Activated CD4-positive, alpha-beta T cell treated with anti-CD3 and anti-CD28 coated beads for 1 hour (primary cell): ENCODE measurements at places on chromosomes 2 and 18.

DNA sequence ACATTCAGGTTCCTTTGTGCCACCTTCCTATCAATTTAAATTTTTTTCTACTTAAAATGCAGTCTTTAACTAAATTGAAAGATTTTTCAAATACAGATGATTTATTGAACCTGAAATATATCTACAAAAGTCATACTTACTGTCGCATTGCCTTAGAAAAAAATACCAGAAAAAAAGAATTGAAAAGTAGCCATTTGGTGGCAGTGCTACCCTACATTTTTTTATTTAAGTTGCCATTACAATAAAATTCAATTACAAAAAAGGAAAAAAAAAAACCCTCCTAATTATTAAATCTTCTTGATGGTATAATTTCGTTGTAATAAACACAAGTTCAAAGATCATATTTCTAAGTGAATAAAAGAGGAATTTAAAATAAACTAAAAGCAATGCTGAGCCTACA lies 43.4 kb downstream of the DSC3 start:
- DNase-seq: no peak

- DNase-seq: no peak
Measured at GRCh38 chr18:32262092-32262491, 72.3 kb downstream of the MEP1B start.

- DNase-seq: no peak
Measured at GRCh38 chr2:240252191-240252871, 111.9 kb upstream of the OTOS start.

DNA sequence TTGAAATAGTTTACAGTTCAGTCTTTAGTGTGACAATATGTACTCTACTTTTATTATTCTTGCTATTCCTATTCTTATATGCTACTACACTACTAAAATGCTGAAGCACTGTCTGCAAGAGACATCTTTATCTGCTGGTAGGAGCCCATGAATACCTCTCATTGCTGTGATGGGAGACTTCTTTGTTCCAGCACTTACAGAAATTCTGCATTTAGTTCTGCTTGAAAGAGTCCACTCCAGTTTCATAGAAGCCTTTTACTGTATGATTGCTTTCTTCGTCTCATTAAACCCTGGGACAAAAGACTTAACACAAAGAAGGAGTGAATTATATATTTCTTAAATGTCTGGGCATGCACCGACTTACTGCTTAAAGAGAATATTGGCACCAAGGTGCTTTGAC lies 272.7 kb downstream of the CD226 start:
- no peak for DNase-seq

DNA sequence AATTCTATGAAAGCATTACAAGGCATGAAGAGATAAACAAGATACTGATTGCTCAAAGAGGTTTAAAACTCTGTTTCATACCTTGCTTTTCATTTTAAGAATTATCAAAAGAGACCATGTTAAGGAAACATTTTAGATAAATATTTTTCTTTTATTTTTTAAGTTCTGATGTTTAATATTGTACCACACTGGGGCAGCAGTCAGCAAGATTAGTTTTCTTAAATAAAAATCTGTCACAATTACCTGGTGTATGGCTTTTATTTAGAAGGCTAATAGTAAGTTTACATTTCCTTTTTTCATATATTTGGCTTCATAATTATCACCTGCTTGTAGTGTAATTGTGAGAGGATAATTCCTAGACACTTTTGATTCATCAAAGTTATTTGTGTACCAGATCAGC lies 46.4 kb downstream of the ZNF804A start:
- no peak for DNase-seq

- no peak for DNase-seq
Measured at GRCh38 chr2:165114346-165114939, 89.4 kb downstream of the SCN3A start.

GRCh38 chr2:151733771-151734672 lies at the start of gene NEB:
Gene NEB (minus strand): TSS chr2:151734476. CDS start chr2:151733156, 1,320 bp downstream.
- DNase-seq: no peak

DNA sequence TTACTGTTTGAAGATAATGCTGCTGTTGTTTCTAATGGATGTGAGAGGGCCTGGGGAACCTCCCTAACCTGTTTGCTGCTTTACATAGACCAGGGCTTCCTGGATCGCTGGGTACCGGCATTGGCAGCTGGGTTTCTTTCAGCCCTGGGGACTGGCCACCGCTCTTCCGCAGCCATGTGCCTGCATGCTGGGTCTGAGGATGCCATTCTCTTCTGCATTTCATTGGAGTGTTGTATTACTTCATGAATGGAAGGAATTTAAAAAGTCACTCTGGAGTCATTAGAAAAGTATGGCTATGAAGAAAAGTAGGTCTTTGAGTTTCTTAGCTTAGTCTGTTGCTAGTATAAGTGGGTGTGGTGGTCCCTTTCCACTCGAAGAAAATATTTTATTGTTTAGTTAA lies 107.3 kb upstream of the MGAT5 start:
- DNase-seq: no peak

DNA sequence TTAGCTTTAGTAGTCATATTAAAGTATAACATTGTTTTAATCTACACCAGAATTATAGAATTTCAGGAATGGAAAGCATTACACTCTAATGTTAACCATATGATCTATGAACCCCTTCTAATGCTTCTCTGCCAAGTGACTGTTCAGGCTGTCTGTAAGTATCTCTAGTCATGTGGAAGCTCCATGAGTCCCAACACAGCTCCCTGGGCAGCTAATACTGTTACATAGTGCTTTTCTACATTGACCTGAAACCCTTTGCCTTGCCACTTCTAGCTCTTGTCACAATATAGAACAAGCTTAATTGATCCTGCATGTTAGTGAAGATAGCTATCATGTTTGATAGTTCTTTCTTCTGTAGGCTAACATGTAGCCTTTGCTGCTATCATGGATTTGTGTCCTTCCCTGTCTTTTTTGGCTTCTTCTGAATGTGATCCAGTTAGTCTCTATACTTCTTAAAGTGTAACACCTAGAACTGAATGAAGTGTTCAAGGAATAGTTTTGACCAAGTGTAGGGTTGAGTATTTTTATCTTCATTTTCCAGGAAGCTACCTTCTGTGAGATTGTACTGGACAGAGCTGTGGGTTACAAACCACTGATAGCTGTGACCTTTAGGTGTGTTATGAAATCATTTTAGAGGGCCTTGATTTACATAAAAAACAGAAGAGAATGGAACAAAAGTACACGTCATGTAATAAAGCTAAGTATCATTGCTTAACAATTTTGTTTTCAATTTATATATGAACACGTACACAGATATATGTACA lies 23.7 kb downstream of the BABAM2 start:
- DNase-seq: no peak

GRCh38 chr2:102451968-102452367 lies 21.1 kb upstream of the SLC9A4 start:
- no peak for DNase-seq

- DNase-seq: no peak
Measured at GRCh38 chr2:156455361-156455975, 19.3 kb downstream of the GPD2 start.

DNA sequence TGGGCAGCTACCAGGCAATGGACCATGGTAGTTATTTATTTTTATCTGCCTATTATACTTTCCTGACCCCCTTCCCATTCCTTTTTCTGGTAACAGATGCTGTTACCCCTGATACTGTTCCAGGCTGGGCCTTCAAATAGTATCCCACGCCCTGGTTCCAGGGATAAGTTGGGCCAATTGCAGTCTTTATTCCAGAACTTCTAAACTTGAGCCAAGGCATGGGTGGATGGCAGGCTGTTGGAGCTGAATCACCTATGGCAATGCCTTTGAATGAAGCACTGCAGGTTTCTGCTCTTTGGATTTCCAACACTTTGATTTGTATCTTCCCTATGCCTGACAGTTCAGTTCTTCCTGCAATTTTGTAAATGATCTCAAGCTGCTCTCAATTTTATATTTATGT lies 99.2 kb upstream of the LHCGR start:
- no peak for DNase-seq

- DNase-seq: no peak
Measured at GRCh38 chr2:209138079-209138478, 285.8 kb upstream of the MAP2 start.

GRCh38 chr2:208407667-208408066 lies 1.1 kb downstream of the PTH2R start:
- DNase-seq: no peak

DNA sequence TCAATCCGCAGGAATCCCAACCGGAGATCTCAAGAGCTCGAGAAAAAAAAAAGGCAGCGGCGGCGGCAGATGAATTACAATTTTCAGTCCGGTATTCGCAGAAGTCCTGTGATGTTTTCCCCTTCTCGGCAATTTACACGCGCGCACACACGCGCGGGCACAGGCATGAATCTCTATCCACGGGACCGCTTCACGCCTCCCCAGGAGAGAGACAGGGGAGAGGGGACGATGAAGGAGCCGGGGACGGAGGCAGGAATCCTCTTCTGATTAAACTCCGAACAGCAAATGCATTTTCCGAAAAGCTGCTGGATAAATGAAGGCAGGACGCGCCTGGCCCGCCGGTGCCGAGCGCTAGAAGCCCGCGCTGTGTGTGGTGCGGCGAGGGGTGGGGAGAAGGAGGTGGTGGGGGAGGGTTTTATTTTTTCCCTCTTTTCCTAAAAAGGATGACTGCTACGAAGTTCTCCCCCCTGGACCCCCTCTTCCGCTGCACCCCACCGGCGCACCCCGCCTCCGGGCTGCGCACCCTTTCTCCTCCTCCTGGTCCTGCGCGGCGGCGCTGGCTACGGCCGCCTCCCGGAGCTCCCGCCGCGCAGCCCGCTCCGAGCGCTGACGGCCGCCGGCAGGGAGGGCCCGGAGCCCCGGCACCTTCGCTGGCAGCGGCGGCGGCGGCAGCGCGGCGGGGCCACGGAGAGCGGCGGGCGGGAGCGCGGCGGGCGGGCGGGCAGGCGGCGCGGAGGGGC lies at the start of gene BCL2:
Gene BCL2, minus strand, starts transcription at position 387 of the 740 bp plus-strand sequence.
- DNase-seq: no peak

DNA sequence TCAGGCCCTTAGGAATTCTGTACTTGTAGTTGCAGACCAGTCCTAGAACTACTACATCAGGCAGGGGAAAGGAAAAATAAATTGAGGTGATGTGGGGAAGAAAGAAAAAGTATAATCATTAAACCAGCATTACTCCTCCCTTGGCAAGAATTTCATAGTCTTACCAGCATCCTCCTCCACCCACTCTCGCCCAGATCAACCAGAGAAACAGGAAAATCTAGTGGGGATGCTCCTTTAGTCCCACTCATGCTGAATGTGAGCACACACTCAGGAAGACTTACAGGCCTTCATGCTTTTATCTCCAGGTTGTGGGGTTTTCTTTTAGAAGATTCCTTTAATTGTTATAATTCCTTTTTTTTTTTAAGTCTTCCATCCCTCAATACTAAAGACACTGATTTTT lies 129.3 kb upstream of the CCDC150 start:
- DNase-seq: no peak

DNA sequence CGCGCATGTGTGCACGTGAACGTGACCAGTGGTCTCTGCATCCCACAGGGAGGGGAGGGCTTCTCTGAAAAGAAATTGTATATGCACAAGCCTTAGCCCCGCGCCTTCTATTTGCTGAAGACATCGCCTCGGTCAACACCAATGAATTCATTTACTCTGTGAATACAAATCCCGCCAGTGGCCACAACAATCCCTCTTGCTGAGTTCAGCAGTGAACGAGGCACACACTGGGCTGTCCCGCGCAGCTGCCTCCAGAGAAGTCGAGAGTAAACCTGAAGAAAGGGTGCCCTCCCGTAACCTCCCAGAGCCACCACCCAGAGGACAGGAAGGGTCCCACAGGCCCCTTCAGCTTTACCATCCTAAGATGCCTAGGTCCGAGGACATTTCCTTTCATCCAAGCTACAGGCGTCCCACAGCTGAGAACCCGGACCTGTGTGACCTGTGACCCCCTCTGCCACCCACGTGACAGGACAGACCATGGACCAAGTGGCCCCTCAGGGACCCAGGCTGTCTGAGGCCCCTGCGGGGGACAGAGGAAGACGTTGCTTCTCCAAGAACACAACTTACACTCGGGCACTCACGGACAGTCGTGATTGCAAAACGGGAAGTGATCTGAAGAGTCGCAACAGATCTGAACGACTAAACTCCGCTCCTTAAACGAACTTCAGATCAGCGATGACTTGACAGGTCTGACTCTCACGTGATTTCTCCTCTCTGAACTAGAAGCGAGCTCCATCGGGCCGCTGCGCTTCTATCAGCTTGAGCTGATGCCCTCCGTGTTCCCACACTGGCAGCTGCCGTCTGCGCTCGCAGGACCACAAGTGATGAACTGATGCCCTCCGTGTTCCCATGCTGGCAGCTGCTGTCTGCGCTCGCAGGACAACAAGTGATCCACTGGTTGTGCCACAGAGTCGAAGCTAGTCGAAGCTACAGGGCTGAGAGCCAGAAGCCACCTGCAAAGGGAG lies 92.7 kb downstream of the ZNF516 start:
- DNase-seq: no peak

GRCh38 chr2:134208825-134209224 lies 45.0 kb upstream of the MGAT5 start:
- DNase-seq: no peak

DNA sequence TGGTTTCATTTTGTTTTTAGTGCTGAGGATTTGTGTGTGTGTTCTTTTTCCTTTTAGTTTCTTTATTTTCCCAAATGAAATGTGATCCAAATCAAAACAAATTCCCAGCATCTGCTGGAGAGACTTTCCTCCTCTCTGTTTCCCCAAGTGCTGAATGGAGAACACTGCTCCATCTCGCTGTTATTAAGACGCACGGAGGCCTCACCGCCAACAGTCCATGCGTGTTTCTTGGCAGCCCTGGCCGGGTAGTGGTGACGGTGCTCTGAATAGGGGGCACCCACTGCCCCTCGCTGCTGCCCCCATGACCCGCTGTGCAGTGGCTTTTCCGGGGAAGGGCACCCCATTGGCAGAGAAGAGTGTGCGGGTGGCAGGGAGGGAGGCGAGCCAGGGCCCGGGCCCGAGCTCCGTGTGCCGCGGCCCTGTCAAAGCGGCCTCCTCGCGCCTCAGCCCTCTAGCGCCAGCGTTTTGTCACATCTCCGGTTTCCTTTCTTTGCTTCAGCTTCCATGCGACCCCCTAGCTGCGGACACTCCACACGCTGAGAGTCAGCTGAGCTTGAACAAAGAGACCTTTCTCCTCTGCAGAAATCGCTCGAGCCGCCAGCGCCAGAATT lies 473.7 kb upstream of the SALL3 start:
- DNase-seq: no peak

- no peak for DNase-seq
Measured at GRCh38 chr2:233325256-233325655, 17.6 kb downstream of the SAG start.

DNA sequence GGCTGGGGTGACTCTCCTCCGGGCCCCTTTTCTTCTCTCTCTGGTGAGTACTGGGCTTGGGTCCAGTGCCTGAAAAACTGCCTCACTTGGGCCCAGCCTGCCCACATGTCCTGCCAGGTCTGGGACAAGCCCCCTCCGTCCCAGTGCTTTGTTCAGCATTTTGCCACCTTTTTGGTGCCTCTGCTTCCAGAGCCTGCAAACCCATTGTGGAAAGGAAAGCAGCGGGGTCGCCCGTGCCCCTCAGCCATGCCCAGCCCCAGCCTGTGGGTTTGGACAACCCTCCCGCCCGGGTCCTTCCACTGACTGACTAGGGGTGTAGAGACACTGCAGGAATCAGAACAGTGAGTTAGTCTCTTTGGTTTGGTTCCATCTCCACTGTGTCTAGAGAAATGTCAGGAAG lies 140.7 kb upstream of the ALKAL2 start:
- no peak for DNase-seq

GRCh38 chr18:13374468-13375301 lies 156.1 kb downstream of the LDLRAD4 start:
- no peak for DNase-seq
